ENCODE measurements at places on chromosomes 4 and X.

GRCh38 chr4:172660251-172660650 is 508.4 kb upstream of the GALNT7 start:
- DNase-seq: no peak

GRCh38 chr4:59223292-59223941 is 1976.7 kb upstream of the ADGRL3 start:
- DNase-seq: no peak

DNA sequence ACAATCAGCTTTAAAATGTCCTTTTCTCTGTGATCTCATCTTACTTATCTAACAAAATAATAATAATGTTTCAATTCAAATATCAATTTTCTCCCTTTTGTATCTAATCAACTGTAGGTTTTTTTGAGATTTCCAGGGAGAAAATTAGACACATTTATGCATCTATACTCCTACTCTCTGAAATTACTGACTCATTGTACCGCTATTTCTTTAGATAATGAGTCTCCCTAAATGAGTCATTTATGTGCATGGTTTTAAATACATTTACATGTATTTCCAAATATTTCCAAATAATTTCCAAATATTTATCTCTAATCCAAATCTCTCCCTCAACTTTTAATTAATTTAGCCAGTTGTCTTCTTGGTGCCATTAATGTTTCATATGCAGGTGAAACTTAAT is 621.0 kb downstream of the TECRL start:
- DNase-seq: no peak

DNA sequence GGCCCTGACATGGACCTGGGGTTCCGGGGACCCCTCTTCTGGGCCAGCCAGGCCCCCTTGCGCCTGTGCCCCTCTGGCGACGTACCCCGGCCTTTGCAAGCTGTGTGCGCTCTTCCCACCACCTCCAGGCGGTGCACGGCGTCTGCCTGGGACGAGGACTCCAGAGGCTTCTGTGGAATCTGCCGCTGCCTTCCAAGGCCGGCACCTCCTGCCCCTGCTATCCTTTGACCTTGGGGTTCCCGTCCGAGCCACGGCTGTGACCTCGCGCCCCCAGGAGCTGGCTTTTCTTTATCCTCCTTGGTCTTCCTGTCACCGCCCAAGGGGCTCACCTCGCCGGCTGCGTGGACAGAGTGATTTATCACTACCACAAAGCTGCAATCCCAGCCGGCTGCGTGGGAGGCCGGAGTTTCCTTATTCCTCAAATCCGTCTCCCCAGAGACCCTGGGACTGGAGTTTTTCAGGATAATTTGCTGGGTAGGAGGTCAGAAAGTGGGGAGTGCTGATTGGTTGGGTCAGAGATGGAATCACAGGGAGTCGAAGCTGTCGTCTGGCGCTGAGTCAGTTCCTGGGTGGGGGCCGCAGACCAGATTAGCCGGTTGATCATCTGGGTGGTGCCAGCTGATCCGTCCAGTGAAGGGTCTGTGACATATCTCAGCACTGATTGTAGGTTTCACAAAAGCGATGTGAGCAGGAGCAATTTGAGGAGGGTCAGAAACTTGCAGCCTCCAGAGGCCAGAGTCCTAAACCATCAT is 19.8 kb upstream of the PLCXD1 start:
- DNase-seq: no peak

- DNase-seq: no peak
Observed at GRCh38 chr4:102807345-102807744, 20.0 kb downstream of the UBE2D3 start.
